Chondrocyte (in vitro differentiated cells): ENCODE measurements at places on chromosomes 12 and 14.

DNA sequence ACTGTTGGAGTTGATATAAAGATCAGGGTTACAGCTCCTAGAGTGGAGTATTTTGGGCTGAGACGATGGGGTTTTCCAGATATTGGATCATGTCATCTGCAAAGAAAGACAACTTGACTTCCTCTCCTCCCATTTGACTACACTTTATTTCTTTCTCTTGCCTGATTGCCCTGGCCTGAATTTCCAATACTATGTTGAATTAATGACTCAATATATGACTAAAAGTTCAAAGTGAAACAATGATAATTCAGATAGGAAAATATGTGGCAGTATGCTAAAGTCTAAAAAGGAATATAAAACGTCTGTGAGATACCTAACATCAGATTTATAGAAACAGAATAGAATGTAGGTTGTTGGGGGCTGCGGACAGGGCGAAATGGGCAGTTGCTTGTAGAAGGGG is 72.2 kb downstream of the BHLHE41 start:
- H3K4me1 ChIP-seq, result peaks cover 29% of the 10 kb centered on the region
- no peak overlapping the region for H3K4me3 ChIP-seq
- no peaks in the 10 kb centered on the region for H3K36me3 ChIP-seq
- H3K27me3 ChIP-seq, result no peaks in the 10 kb centered on the region

- H3K36me3 ChIP-seq, result no peaks in the 10 kb centered on the region
- H3K27me3 ChIP-seq, result peaks cover 5% of the 10 kb centered on the region
- H3K27ac ChIP-seq, result no peak overlapping the region
- no peak overlapping the region for H3K4me3 ChIP-seq
Measured at GRCh38 chr14:34098045-34098984, 147.4 kb upstream of the EGLN3 start.

DNA sequence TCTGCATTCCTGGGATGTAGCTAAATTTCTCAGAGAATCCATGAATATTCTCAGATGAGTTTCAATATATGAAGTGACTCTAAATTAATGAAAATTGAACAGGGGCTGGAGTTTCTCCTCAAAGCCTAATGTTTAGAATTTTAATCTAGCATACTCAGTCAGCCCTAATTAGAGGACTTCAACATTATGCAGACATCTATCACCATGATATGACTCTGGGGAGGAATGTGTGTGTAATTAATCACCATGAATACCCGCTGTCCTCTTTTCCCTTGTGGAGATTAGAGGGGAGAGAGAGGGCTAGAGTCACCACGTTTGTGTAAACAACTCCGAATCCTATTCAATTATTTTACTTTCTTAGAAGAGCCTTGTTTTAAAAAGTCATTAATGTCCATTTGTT is 698.6 kb upstream of the MDGA2 start:
- H3K27ac ChIP-seq, result no peak overlapping the region
- DNase-seq, result no peak
- H3K27me3 ChIP-seq, result no peaks in the 10 kb centered on the region
- H3K4me3 ChIP-seq, result no peak overlapping the region
- no peaks in the 10 kb centered on the region for H3K36me3 ChIP-seq
- H3K4me1 ChIP-seq, result no peaks in the 10 kb centered on the region

DNA sequence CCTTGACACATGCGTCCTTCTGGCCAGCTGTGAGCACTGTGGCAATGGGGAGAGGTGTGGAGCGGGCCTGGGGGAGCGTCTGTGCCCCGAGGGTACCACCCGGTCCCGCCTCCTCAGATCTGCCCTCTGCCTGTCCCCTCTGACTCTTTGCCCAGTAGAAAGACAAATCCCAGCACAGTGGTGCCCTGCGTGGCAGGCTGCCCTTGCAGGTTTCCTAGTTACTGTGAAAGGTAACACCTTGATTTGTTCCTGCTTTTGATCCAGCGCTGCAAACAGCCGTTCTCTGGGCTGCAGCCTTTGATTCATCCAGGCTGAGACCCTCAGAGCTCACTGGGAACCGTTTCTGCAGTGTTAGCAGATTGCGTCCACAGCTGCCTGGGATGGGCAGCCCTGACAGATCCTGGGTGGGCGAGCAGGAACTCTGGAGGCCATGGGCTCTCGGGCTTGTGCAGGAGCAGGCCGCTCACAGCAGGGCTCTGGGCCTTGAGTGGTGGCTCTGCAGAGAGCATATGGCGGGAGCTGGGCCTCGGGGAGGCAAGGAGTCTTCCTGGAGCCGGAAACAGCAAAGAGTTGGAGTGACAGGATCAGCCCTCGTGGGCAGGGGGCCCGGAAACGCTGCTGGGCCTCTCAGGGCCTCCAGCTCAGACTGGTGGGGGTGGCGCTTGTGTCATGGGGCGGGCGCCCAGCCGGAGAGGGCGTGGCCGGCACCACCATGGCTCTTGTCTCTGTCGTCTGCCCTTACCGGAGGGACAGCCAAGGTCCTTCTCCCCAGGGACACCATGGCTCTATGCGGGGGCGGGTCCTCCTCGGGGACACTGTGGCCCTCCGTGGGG is 16.6 kb downstream of the FBRSL1 start:
- no peaks in the 10 kb centered on the region for H3K27me3 ChIP-seq
- peak overlapping the region; percentile 50 for H3K4me3 ChIP-seq
- H3K36me3 ChIP-seq, result no peaks in the 10 kb centered on the region
- peak overlapping the region; percentile 82 for H3K27ac ChIP-seq
- H3K4me1 ChIP-seq, result peaks cover 28% of the 10 kb centered on the region

- H3K4me1 ChIP-seq, result no peaks in the 10 kb centered on the region
- H3K27me3 ChIP-seq, result peaks cover 12% of the 10 kb centered on the region
- DNase-seq, result no peak
- no peaks in the 10 kb centered on the region for H3K36me3 ChIP-seq
- H3K27ac ChIP-seq, result no peak overlapping the region
- H3K4me3 ChIP-seq, result no peak overlapping the region
Measured at GRCh38 chr12:120944645-120945217, 33.6 kb upstream of the HNF1A start.
